A549 treated with Hydrocortisone at 1 μM for 4 hours (cell line): ENCODE measurements at places on chromosomes 13 and 19. TPM values are rescaled to one million over a fixed set of nuclear protein-coding genes. Genes with fewer than 3 reads are reported as not detected.

EHD2 gene
- 132 to 155 TPM (median 146 TPM) in 5 replicates for total RNA-seq

TTYH1 gene
- total RNA-seq, result 0.09 to 0.31 TPM (median 0.16 TPM) in 5 replicates

ZNF433 gene
- total RNA-seq, result not detected in 5 replicates

CYSLTR2 gene
- total RNA-seq, result not detected in 5 replicates
